Suppressor macrophage treated with lipopolysaccharide for 1 hour (primary cell): ENCODE measurements at places on chromosomes 6 and 20.
A peak's percentile ranks its signal among the peaks of the same experiment; 100 is the strongest.

GRCh38 chr6:52927451-52927850, 18.0 kb upstream of the GSTA3 start:
- no peak for DNase-seq

GRCh38 chr6:76861403-76861802, 601.9 kb downstream of the HTR1B start:
- no peak for DNase-seq

- no peak for DNase-seq
Observed at GRCh38 chr6:84606860-84607259, 157.5 kb downstream of the TBX18 start.

DNA sequence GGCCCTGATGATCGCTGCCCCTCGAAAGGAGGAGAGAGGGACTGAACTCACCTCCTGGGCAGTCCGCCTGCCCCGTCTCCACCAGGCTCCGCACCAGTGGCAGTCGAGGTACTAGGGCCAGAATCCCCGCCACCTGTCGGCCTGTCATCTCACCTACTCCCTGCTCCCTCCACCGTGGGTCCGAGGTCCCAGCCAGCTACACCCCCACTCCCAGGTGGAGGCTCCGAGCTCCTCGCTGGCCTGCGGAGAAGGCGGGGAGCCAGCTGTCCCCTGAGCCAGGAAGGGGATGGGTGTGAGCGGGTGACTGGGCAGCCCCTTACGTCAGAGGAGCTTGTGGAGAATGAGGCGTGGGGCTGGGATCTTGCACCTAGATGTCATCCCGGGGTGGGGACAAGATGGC, 1066.5 kb upstream of the MANEA start:
- no peak for DNase-seq

DNA sequence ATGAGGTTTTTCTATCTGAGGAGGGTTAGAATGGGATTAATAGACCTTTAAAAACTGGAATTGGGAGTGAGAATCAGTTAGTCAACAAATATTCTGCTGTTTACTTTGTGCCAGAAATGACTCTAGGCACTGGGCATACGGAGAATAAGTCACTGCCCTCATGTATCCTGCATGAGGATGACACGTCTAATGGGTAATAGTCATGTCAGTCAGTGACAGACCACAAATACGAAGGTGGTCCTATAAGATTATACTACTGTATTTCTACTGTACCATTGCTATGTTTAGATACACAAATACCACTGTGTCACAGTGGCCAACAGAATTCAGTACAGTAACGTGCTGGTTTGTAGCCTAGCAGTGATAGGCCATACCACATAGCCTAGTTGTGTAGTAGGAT, 30.7 kb downstream of the ZFAND3 start:
- DNase-seq, result peak; percentile 12

GRCh38 chr20:33211817-33212424, 5.2 kb upstream of the BPIFA3 start:
- peak; percentile 39 for DNase-seq

DNA sequence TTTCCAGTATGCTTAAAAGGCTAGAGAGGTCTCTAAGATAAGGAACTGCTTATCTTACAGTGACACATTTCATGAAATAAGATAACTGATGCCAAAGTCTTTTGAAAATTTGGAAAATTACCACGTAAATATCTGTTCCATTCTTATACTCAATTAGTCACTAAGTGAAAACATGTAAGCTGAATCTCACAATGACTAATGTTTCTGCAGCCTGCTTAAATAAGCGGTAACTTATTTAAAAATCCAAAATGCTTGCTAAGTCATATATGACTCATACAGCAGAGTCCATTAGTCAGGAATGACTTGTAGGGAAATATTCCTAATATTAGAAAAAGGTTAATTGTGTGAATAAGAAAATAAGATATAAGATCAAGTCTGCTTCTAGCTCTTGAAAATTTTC, 27.8 kb upstream of the LGSN start:
- peak; percentile 71 for DNase-seq

GRCh38 chr6:151733680-151734320, 73.7 kb upstream of the ESR1 start:
- DNase-seq, result no peak

DNA sequence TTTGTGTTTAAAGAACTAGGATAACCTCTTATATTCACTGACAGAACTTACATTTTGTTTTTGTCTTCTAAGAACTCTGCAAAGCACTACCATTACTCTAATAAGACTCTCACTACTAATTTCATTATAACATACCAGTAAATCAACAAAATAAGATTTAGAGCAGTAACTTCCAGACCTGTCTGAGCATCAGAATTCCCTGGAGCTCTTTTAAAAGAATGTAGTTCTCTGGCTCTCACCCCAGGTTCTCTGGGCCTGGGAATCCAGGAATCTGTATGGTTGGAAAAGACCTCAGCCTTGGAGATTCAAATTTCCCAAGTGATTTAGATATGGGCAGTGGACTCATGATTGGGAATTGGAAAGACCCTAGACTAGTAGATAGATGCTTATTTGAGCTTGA, 89.4 kb downstream of the JAG1 start:
- DNase-seq, result no peak

DNA sequence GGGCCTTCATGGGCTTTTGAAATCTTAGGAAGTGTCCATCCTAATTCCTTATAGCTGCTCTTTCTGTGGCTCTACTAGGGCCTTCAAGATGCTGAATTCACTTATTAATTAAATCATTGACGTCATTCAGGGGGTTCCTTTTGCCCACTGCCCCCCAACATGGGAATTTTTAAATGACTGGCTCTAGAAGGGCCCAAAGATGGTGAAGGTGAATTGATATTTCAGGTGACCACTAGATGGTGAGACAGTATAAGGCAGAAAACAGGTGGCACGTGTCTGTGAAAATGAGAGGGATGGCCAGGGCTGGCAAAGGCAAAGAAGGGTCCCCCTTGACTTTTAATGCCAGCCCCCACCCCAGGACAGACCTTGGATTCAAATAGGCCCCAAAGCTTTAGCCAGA, 11.8 kb downstream of the GNAS start:
- DNase-seq, result no peak

GRCh38 chr6:8057263-8057662, 6.9 kb downstream of the BLOC1S5 start:
- DNase-seq, result no peak

DNA sequence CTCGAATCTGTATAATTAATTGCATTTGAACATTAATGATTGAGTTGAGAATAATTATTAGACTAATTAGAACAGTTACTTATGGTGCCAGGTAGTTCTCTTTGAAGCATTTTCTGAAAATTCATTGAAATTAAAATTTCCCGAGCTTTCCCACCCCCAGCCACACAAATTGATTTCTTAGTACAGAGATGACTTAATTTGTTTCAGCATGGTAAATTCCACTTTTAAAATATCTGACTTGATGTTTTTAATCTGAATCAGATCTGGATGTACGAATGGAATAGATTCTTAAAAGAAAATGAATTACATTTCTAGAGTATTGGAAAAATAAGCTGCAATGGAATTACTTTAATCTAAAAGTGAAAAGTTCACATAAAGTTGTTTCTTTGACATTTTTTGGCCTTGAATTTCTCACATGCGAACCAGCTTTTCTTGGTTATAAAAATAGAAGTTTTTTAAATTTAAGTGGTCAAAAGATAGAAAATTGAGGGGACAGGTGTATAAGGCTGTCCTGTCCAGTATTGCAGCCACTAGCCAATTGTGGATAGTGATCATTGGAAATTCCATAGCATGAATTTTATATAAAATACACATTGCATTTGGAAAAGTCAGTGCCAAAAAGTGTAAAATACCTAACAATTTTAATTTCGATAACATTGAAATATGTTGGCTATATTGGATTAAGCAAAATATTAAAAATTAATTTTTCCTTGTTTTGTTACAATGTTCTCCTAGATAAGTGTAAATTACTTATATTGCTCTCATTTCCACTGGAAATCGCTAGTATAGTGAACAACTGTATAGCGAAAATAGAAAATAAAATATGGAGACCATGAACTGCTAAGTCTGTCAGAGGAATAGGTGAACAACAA, 102.9 kb downstream of the OR2B2 start:
- DNase-seq, result no peak

GRCh38 chr6:134347885-134348805, 30.2 kb upstream of the SGK1 start:
- DNase-seq, result no peak

- DNase-seq, result peak; percentile 13
Observed at GRCh38 chr20:58839474-58839874, 11.2 kb downstream of the GNAS-AS1 start.

- no peak for DNase-seq
Observed at GRCh38 chr6:100482698-100483097, 18.0 kb upstream of the SIM1 start.

- DNase-seq, result no peak
Observed at GRCh38 chr20:4625687-4626086, 96.0 kb upstream of the PRND start.

- no peak for DNase-seq
Observed at GRCh38 chr6:34036357-34037069, 109.4 kb downstream of the GRM4 start.

DNA sequence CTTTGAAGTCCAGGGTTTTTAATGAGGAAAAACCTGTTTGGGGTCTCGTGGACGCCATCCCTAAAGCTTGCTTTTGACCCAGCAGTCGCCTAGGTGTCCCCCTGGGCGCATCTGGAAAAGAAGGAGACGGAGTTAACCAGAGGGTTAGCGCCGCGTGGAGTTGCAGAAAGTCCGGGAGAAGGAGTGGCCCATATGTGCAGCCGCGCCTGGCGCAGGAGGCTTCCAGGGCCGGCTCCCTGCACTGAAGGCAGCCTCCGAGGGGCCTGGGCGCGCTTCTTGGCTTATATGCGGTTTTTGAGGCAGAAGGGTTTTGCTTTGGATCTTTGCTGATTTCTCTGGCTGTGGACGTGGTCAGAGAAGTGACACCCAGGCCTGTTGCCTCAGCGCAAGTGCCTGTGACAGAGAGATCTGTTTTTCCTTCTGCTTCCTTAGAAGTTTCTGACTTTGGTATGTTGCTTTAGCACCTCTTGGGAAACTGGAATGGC, 987 bp downstream of the TMEM181 start:
- DNase-seq, result peak; percentile 39

- peak; percentile 56 for DNase-seq
Observed at GRCh38 chr6:33620856-33621710, at the start of gene ITPR3. ITPR3 (plus strand) TSS chr6:33621322; CDS start chr6:33621603, 281 bp downstream.

- DNase-seq, result no peak
Observed at GRCh38 chr20:62216636-62217566, 3.2 kb downstream of the HRH3 start.

DNA sequence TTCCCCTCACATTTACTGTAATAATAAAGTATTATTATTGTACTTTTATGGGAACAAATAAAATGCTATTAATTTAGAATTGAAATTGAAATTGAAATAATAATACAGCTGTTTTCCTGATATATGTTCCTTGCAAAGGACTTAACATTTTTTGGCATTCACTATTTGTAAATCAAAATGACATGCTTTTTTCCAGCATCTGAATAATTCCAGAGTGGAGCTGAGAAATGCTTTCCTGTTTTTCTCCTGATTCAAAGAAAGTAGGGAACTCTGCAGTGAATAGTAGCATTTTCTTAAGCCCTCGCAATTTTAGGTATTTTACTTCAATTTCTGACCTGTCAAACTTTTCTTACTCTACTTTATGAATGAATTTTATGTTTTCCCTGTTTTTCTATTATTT, 72.1 kb downstream of the PHACTR2 start:
- no peak for DNase-seq

DNA sequence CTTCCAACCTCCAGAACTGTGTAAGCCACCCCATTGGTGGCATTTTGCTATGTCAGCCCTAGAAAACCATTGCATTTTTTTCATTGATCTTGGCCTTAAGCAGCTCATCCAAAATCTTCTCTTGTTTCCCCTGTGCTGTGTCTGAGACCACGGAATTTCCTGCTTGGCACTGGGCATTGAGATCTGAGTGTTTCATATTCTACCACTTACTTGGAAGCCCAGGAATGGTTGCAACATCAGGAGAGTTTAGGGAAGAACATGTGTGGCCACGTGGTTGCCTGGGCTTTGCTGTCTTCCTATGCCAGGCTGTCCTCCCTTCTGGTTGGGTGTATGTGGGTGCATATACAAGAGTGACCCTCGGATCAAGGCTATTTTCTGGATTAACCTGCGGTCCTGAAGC, 139.3 kb upstream of the PMEPA1 start:
- DNase-seq, result no peak

- DNase-seq, result no peak
Observed at GRCh38 chr20:54601831-54602515, 126.6 kb downstream of the DOK5 start.

- DNase-seq, result no peak
Observed at GRCh38 chr20:57743450-57744095, 33.8 kb upstream of the PMEPA1 start.

- peak; percentile 92 for DNase-seq
Observed at GRCh38 chr6:89610149-89610642, 28.4 kb downstream of the LYRM2 start.

GRCh38 chr6:89986650-89987074, 92.4 kb downstream of the GJA10 start:
- DNase-seq, result peak; percentile 23

DNA sequence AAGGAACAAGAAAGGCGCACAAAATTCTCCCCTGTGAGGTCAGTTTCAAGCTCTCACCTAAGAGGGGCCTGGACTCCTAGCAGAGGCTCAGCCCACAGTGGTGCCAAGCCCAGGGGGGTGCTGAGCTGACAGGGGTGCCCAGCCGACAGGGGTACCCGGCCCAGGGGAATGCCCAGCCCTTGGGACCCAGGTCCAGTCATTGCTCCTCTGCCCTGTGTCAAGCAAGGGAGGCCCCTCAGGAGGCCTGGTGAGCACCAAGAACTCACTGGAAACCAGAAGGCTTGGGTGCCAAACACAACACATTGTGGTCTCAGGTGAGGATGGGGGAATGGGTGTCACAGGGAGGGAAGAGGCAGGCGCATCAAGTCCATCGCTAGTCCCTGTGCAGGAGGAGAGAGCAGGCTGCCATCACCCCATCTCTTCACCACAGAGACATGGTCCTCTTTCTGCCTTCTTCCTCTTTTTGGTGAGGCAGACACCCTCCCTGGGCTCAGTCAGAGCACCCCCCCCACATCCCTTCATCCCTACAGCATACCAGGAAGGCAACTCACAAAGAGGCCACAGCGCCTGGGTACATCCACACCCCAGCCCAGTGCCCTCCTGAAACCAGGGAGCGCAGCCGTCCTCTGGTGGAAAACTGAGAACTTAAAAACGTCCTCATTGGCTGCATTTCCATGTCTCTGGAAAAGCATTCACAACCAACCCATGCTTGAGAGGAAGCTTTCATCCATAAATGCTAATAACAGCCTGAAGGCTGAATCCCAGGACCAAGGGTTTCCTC, 111.3 kb downstream of the BANF2 start:
- DNase-seq, result no peak

GRCh38 chr6:124671324-124671723, 290.9 kb upstream of the RNF217 start:
- no peak for DNase-seq

DNA sequence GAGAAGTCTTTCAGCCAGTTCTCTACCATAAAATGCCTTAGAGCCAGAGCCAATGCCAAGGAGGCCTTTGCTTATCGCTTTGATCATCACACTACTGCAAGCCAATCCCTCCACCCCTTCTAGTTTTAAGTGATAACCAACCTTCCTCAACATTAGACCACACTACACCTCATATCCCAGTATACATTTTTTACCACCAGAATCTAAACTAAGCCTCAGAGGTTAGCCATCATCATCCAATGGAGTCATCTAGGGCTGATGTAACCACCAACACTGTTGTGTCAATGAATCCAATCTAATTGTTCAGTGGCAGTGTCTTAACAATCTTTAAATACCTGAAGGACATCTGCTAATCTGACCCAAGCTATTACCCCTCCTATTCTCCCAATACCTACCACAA, 6.4 kb downstream of the ZUP1 start:
- DNase-seq, result no peak

- peak; percentile 87 for DNase-seq
Observed at GRCh38 chr6:119355157-119355556, 5.6 kb upstream of the MAN1A1 start.

- no peak for DNase-seq
Observed at GRCh38 chr6:149140137-149140909, 177.2 kb upstream of the TAB2 start.
